Osteocyte (in vitro differentiated cells): ENCODE measurements at places on chromosomes 12 and 14. TPM values are rescaled to one million over a fixed set of nuclear protein-coding genes. Genes with fewer than 3 reads are reported as not detected.
A peak's percentile ranks its signal among the peaks of the same experiment; 100 is the strongest.

GRCh38 chr14:64645220-64645892 is 58.9 kb upstream of the PLEKHG3 start:
- peak; percentile 88 for DNase-seq

SLC25A47 gene
- total RNA-seq: not detected in 2 replicates

DNA sequence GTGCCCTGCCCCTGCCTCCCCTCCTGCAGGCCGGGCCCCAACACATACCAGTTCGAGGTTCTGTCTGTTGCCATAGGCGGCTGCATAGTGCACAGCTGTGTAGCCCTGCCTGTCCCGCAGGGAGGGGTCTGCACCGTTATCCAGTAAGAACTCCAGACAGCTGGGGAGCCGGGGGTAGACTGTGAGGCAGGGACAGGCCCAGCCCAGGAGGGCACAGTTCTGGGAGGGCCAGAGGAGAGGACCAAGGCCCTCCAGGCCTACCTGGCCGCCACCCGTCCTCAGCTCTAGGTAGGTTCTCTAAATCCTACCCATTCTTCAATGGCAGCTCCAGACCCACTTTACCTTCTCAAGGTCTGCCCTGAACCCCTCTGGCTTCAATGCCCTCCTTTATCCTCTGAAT is 9.5 kb downstream of the ANKRD52 start:
- DNase-seq: no peak

PAWR gene
- total RNA-seq: 184 and 213 TPM in 2 replicates

DNA sequence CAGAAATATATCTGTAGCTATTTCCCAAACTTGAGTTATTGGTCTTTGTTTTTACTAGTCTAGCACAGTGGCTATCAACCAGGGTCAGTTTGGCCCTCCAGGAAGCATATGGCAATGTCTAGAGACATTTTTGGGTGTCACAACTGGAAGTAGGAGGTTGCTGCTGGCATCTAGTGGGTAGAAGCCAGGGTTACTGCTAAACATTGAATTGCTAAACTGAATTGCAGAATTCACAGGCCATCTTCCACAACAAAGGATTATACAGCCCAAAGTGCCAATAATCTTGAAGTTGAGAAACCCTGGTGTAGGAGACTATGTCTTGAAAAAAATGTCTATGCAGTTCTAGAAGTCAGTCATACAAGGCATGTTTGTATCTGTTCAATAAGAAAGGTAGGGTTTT is 27.7 kb downstream of the ARHGAP5 start:
- no peak for DNase-seq

GRCh38 chr12:54364413-54364812 is at the start of gene GPR84:
GPR84 (minus strand) TSS chr12:54364486; CDS start chr12:54363851, 635 bp downstream.
- no peak for DNase-seq
